ENCODE measurements at places on chromosomes 5 and 9.

GRCh38 chr9:32524892-32525708 is 896 bp downstream of the RIGI start:
- no peak for DNase-seq

DNA sequence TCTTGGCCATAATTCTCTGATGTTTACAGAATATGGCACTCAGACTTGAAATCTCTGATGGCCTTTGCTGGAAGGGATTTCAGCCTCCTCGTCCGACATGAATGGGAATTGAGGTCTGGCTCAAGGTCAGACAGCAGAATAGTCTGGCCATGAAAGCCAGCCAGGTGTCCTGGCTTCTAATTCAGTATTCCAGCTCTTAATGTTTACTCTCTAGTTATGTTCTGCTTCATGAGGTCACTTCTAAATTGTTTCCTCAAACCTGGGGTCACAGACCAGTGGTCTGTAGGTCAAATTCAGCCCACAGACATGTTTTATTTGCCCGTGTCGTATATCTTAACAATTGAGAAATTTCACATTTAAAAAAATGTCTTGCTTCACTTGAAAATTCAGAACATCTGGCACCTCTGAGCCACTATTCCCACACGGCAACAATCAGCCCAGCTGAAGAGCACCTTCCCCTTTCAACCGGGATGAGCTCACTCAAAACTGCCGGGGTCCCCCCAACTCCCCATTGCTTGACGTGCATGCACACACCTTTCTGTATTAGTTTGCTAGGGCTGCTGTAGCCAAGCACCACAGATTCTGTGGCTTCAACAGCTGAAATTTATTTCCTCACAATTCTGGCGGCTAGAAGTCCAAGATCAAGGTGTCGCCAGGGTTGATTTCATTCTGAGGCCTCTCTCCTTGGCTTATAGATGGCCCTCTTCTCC is 243.5 kb downstream of the ENC1 start:
- no peak for DNase-seq

DNA sequence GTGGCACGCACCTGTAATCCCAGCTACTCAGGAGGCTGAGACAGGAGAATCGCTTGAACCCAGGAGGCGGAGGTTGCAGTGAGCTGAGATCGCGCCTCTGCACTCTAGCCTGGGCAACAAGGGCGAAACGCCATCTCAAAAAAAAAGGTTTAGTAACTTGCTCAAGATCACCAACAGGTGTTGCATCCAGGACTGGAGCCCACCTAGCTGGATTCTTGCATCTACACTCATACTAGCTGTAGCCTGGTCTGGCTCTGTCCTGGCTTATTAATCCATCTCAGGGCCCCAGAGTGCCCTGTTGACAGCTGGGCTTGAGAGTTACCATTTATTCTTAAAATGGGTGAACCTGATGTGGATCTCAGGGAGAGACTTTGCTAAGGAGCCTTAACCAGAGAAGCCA is 7.5 kb downstream of the WWC1 start:
- DNase-seq, result no peak

DNA sequence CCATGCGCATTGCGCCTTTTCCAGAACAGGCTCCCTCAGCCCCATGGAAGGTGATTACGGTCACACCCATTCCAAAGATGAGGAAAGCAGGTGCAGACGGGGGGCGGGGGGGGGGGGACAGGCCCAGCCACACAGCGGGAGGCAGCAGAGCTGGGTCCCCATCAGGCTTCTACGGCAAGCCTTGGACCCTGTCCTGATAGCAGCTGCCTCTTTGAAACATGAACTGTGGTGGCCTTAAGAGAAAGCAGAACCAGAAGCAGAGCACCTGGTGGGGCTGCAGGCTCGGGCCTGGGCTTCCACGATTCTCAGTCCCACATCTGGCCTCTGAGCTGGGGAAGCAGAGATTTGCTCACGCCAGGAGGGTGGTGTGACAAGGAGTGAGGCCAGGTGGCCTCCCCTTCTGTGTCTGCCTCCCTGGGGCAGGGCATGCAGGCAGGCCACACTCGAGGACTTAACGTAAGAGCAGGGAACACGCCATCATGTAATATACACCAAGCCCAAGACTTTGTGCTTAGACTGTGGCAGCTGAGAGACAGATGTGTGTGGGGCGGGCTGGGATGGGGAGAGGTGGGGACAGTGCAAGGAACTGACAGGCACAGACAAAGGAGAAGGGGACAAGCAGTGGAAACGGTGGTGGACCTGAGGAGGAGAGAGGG is 14.2 kb upstream of the PHYKPL start:
- no peak for DNase-seq

DNA sequence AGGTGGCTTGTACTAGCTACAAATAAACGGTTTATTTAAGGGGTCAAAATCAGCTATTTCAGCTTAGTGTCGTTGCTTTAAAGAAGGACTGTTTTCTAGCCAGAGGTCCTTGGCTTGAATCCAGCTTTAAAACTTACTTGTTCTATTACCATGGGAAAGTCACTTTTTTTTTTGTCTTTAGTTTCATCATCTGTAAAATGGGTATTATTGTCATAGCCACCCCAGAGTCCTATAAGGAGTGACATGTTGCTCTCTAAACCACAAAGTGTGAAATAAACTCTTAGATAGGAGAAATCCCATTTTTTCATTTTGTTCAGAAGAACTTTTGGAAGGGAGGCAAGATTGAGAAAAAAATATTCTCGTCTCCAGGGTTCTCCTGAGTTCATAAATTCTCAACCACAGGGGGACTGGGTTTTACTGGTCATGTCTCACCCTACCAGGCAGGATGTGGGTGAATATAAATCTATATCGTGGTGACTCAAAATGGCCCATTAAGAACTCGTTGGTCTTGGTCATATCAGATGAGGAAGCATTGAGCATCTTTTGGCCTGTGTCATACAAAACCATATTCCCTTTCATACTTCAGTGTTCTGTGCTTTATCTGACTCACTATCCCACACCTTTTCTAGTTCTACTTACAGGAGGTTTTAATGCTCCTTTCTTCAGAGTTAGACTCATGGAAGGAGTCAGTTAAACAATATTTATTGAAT is 202.7 kb upstream of the NR3C1 start:
- DNase-seq, result no peak

GRCh38 chr9:132241483-132241839 is 79.6 kb downstream of the NTNG2 start:
- DNase-seq, result no peak

DNA sequence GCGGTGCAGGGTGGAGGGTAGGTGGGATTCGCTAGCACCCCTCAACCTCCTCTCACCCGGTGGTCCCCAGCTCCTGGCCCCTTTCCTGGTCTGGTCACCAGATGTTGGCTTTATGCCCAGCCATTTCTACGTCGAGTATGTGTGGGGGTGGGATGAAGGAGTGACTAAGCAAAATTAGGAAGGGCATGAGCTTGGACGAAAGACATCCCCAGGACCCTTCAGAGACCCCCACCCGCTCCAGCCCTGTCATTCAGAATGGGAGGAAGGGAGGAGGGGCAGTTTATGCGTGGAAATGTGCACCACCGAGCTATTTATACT is 742 bp downstream of the BHMT2 start:
- no peak for DNase-seq

- DNase-seq, result no peak
Observed at GRCh38 chr9:135500071-135500524, 384 bp upstream of the MRPS2 start.

DNA sequence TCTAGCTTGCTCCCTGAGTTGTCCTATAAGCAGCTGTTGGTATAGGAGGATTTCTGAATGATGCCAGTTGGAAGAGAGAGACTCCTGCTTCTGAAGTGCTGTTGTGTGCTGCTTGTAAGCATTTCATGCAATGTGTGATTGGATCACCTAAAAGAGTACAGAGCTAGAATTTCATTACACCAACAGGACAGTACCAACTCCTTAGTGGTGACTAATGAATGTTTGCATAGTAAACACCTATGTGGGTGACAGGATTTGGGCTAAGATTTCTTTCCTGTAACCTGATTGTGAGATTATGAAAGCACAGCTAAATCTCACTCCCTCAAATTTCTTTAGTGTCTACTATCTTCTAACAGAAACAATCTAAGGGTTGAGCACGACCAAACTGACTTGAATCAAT is 67.0 kb downstream of the GCNT1 start:
- DNase-seq, result no peak

DNA sequence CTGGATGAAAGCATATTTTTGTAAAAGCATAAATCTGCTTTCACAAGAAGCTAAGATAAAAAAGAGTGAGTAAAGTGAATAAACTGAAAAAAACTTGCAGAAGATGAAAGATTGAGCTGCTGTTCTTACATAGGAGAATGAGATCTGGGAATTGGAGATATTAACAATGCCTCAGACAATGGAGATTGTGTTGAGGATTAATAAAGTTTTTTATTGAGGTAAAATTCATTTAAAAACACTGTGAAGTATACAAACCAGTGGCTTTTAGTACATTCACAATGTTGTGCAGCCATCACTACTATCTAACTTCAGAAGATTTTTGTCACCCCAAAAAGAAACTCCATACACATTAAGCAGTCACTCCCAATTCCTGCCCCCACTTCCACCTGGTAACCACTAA is 19.7 kb upstream of the UBLCP1 start:
- no peak for DNase-seq

GRCh38 chr5:65832603-65833228 is 93.7 kb upstream of the ERBIN start:
- no peak for DNase-seq

GRCh38 chr9:114869378-114869777 is 61.0 kb downstream of the TNFSF8 start:
- no peak for DNase-seq

- no peak for DNase-seq
Observed at GRCh38 chr5:107518190-107518589, 152.5 kb downstream of the EFNA5 start.

GRCh38 chr9:108956022-108956630 is 21.9 kb downstream of the ABITRAM start:
- DNase-seq, result no peak

- DNase-seq, result no peak
Observed at GRCh38 chr5:159038907-159039306, 60.8 kb downstream of the EBF1 start.

DNA sequence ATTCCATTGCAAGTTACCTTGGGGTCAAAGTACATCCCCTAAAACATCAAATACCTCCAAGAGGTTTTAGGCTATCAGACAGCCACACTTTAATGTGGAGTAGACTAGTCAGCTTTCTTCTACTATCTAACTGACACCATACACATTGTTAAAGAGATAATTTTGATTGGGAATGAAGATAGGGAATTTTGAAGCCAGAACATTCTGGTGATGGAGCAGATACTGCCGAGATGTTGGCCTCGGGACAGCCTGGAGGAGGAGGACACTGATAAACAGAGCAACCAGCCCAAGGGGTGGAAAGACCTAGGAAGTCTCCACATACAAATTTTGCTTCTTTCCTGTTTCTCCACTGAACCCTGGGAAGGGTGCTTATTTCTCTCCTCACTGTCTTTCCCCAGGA is 14.9 kb downstream of the TJP2 start:
- no peak for DNase-seq

DNA sequence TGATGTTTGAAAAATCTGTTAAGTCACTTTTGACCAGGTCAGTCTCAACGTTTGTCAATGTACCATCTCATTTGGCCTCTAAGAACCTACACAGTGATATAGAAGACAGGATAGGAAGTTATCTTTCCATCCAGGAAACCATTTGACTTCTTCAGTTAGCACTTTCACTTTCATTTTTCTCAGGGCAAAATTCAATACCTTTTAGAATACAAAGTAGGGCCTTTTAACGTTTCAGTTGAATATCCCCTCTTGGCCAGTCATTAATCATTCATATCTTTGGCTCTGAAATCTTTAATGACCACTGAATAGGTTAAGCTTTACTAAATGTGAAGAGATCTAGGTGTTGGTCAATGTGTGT is 101.1 kb upstream of the GNAQ start:
- no peak for DNase-seq

DNA sequence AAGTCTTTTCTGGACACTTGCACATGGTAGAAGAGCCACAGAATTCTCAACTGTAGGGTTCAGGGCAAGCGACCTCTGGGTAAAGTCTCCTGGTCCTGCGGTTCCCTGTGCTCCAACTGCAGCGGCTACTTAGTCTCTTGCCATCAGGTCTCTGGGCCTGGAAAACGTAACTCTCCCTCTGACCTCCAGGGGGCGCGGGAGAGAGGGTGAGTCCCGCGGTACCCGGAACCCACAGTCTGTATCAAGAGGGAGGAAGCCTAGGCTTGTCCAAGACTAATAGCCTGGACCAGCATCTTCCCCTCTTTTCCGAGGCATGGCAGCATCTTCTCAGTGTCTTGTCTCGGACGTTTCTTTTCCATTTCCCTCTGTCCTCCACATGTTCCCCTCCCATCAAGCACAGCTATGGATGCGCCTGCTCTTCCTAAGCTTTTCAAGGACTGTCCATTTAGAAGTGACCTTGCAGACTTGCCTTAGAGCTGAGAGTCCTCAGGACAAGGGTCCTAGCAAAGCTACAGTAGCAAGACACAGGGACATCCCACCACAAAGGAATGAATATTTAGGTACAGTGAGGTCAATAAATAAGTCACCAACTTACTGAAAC is 59.3 kb downstream of the FSTL4 start:
- no peak for DNase-seq

- no peak for DNase-seq
Observed at GRCh38 chr9:74478606-74479005, 18.5 kb upstream of the RORB start.

GRCh38 chr9:110942522-110942921 is 95.7 kb downstream of the LPAR1 start:
- no peak for DNase-seq

DNA sequence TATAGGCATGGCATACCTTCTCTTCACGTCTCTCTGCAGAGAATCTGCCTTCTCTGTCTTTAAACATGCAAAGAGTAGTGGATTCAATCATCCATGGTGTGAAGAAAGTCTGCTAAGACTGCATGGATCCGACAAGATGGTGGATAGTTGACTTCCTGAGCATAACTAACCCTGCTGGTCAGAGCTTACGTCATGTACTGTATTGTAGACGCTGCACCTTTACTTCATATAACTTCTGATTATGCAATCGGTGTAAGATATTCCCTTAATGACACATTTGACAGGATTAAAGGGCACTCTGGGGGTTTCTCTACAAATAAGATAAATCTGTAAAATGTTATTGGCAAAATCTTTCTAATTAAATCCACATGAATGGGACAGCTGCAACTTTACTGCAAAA is 240.3 kb upstream of the NREP start:
- no peak for DNase-seq

- no peak for DNase-seq
Observed at GRCh38 chr5:173495225-173495904, 121.1 kb downstream of the BOD1 start.
